ENCODE measurements at places on chromosomes 12 and 14.

DNA sequence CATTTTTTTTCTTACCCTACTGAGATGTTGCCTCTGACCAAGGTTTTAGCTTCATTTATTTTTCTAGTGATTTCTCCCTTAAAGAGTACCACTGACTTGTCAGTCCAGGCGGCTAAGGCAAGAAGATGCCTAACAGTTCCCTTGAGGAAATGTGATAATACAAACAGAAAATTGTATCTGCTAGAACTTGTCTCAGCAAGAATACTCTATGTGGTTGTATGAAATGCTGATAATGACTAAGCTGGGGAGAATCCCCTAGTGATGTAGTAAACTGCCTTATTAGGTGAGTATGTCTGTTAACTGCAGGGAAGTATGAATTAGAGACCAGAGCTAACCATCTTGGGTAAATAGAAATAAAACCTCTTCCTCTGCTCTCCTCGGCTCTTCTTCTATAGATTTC lies 6.7 kb downstream of the C12orf54 start:
- no peak for DNase-seq

DNA sequence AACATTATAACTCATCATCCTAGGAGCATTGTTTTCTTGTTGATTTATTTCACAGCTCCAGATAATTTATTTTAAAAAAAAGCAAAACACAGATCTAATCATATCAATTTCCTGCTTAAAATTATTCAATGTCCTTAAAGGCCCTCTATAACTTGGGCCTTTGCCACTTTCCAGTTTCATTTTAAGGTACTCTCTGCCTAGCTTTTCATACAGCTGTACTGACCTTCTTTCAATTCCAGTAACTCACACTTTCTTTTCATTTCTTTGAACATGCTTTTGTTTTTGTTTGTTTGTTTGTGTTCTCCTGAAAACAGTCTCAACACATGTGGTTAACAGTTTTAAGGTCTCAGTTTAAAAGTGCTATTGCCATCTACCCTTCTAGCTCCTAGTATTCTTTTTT lies 281.9 kb downstream of the ACSS3 start:
- DNase-seq, result no peak

DNA sequence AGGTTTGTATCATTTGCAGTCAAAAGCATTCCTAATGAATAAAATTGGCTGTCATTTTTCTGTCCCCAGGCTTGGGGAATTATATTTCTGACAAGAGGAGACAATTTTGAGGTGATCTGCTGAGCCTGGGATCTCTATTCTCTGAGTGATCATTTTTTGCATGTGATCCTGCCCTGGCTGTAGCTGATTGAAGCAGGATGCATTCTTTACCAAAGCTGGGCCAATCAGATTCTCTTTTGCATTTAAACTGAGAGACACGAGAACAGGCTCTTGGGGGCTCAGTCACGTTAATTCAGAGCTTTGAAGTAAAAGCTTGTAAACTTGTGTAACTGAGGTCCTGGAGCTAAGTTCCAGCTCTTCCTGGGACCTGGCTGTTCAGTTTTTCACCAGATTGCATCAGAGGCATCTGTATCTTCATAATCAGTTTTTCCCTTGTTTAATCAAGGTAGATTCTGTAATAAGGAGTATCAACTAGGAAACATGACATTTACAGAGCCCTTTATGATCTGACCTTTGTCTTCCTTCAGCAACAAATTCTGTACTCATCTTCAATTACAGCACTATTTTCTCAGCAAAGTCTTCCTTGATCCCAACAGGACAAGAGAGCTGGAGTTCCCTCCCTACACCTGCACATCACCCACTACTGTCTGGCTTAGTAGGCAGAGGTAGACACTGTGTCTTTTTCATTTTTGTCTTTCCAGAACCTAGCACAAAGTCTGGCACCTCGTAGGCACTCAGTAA lies 35.0 kb upstream of the MANSC4 start:
- DNase-seq, result no peak

DNA sequence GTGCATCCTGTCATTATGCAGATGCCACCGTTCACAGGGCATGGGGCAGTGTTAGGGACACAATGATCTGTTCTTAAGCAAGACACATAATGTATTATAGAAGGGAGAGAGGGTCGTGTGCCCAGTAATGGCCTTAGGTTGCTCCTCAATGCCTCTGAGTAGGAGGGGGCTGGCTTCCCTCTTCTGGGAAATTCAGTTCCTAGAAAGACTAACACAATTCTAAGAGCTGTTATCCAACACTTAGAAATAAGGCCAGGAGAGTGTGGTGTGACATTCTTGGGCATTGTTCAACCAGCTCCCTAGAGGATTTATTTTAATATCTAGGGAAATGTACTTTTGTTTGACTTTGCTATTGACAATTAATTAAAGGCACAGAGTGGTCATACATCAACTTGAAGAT lies 118.5 kb downstream of the ADCK1 start:
- DNase-seq, result no peak

DNA sequence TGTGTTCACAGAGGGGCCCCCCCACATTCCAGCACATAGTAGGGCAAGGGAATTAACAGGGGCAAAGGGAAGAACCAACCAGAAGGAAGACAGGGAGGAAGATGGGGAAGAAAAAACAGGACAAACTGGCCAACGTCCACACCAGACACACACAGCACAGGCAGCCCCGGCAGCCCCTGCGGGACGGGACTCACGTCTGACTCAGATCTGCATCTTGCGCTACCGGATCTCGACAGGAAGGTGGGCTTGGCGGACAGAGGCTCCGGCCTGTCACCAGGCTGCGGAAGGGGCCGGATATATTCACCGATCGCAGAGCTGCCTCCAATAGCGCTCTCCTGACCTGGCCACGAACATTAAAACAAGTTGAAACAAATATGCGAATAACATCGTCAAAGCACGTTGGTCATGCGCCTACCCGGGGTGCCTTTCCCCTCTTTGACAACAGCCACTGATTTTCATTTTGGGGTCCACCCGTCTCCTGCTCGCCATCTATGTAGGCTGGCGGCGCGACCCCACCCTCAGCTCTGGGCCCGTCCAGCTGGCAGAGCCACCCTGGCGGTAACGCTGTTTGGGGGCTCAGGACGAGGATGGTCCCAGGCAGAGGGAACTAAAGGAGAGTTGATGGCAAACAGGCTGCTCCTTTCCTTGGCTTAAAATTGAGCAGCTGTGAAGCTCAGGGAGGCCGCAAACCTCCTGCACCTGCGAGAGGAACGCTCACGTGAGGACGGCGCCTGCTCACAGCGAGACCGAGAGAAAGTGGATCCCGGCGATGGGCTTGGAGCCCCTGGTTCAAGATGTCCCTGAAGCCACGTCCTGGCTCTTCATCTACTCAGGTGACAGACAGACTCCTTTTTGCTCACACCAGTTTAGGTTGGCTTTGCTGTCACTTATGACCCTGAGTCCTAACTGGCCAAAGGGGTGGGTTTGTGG lies 113.6 kb downstream of the PIWIL1 start:
- no peak for DNase-seq

DNA sequence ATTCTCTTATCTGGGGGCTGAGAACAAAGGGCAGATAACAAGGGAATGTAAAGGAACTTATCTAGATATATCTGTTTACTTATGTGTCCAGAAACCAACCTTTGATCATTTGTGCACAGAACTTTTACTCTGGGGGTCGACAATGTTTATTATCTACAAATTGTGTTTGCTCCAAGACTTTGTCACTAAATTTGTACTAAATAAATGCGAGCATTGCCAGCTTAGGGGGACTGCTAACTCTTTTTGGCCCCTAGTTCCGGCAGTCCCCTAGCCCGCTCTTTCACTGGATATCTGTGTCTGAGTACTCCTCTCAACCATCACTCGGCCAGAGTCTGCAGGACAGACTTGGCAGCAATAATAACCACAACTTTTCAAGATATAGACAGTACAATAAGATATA lies 88.2 kb downstream of the FSCB start:
- DNase-seq, result no peak

DNA sequence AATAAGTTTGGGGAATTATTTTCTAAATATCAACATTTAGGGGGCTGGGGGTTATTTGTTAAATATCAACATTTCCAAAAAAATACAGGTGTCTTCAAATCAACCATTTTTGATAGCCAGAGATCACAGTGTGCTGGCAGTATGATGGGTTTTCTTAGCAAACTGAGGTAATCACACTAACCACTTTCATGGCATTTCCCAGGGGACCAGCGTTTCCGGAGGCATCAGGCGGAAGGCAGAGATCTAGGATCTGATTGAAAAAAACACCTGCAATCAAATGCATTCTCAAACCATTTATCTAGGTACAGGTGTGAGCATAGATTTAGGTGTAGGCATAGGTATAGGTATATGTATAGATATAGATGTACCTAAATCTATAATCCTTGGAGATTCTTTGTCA lies 34.6 kb downstream of the GLRX5 start:
- no peak for DNase-seq

DNA sequence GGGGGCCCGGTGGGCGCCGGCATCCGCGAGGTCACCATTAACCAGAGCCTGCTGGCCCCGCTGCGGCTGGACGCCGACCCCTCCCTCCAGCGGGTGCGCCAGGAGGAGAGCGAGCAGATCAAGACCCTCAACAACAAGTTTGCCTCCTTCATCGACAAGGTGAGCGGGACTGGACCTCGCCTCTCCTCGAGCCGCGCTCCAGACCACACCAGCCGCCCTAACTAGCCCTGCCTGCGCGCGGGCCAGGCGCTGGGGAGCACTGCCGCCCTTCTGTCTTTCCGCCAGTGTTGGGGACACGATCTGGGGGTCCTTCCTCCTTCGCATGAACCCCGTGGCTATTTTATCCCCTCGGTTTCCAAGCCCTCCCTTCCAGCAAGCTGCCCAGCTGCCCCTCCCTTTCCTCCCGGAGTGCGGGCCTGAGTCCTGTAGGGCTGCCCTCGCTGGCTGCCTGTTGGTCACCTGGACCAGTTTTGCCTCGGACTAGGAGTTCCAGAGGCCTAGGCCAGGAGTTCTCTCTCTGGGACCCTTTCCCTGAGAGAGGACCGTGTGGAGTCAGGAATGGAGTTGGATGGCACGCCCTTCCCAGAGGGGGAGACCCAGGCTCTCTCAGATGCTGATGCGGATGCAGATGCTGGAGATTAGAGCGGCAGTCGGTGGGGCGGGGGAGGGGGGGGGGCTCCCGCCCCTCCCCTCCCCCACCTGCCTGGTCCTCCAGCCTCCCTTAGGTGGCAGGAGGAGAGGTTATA lies 592 bp downstream of the KRT7 start:
- no peak for DNase-seq

GRCh38 chr14:49619730-49620129 lies 696 bp downstream of the RPL36AL start:
- DNase-seq, result no peak

DNA sequence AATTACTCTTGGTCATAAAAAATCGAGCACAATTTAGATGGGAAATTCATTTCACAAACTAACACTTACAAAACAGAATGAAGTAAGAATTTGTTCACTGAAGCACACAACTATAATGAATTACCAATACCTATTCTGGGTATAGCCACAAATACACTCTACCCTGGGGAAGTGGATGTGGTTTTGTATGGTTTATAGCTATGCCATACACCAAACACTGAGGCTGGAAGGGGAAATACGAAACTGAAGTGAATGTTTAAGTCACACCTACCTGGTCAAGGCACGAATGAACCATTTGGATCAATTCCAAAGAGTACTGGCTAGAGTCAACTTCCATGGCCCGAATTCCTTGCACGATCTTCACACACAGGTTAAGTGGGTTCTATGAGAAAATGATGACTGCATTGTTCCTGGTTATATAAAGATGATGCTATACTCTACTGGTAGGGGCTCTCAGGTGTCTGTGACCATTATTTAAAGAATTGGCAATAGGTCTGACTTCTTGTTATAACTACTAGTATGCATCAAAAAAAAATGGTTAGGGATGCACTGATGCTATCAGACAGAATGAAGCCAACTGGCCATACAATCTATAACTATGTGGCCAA lies 12.8 kb downstream of the NEK9 start:
- DNase-seq, result no peak

DNA sequence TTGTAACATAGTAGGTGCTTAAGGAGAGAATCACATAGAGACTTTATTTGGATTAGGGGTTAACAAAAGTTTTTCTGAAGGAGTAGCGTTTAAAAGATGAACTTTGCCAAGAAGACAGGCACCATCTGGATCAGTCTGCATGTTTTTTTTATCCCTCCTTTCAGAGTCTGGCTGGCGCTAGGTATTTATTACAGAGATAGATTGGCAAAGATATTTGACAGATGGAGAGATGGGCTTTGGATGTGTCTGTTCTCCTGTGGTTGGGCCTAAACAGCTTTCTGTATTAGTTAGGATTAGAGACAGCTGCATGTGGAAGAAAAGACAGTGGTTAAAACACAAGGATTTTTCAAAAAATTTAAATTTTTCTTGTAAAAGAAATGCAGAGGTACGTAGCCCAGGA lies 133.9 kb downstream of the C12orf75 start:
- DNase-seq, result peak; percentile 77

GRCh38 chr14:56979936-56980335 lies 169.7 kb upstream of the OTX2 start:
- DNase-seq, result no peak

DNA sequence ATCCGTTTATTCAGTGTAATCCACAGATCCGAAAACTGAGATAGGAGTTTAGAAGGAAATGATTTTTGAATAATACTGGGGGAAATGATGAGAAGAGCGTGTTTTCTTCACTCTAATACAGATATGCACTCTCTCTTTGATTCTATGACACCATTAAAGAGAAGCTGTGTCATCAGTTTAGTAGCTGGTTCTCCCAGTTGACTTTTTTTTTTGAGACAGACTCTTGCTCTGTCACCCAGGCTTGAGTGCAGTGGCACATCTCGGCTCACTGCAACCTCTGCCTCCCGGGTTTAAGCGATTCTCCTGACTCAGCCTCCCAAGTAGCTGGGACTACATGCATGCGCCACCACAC lies 48.4 kb upstream of the EML1 start:
- DNase-seq, result no peak

- DNase-seq, result peak; percentile 4
These were observed 197.2 kb downstream of the CHST11 start for GRCh38 chr12:104653730-104654664.

GRCh38 chr14:69593018-69593677 lies 18.2 kb upstream of the SUSD6 start:
- peak; percentile 98 for DNase-seq

GRCh38 chr12:50728841-50729240 lies 35.1 kb upstream of the ATF1 start:
- no peak for DNase-seq

All from NCI-H1694 treated with DMSO at 0.1 percent for 48 hours (cell line).